ENCODE measurements at places on chromosomes 6 and 20. TPM values are rescaled to one million over a fixed set of nuclear protein-coding genes. Genes with fewer than 3 reads are reported as not detected.

SLC52A3 gene
- total RNA-seq: not detected

COL21A1 gene
- 0.39 TPM for total RNA-seq

SIRPB2 gene
- 0.15 TPM for total RNA-seq

AKAP12 gene
- total RNA-seq: 10.9 TPM

CNKSR3 gene
- 0.47 TPM for total RNA-seq

AVP gene
- total RNA-seq: not detected

EFCAB8 gene
- total RNA-seq: not detected

SPATS1 gene
- not detected for total RNA-seq

PNLDC1 gene
- total RNA-seq: not detected

KCNQ2 gene
- not detected for total RNA-seq

PKHD1 gene
- total RNA-seq: not detected

ELOVL2 gene
- total RNA-seq: not detected

UNC5CL gene
- total RNA-seq: 0.62 TPM

TSBP1 gene
- total RNA-seq: not detected

BANF2 gene
- total RNA-seq: not detected

SAMD10 gene
- total RNA-seq: 3.0 TPM

SSTR4 gene
- not detected for total RNA-seq

MUCL3 gene
- not detected for total RNA-seq

ADGRF5 gene
- total RNA-seq: not detected

CYB5R4 gene
- 15.5 TPM for total RNA-seq

ULBP3 gene
- 4.6 TPM for total RNA-seq

MATN4 gene
- total RNA-seq: not detected

SULF2 gene
- total RNA-seq: 90.8 TPM

ADAM33 gene
- 0.04 TPM for total RNA-seq

COL19A1 gene
- not detected for total RNA-seq

PROCR gene
- total RNA-seq: 162 TPM

SLC17A1 gene
- total RNA-seq: not detected

FAM217A gene
- not detected for total RNA-seq

GSTA3 gene
- not detected for total RNA-seq

CGA gene
- total RNA-seq: not detected

SLC22A7 gene
- total RNA-seq: not detected

SEMG1 gene
- not detected for total RNA-seq

CEP85L gene
- total RNA-seq: 6.1 TPM

FOXC1 gene
- 3.5 TPM for total RNA-seq

ADGB gene
- total RNA-seq: not detected

OR2H2 gene
- total RNA-seq: not detected

HLA-G gene
- total RNA-seq: 0.23 TPM

TSPO2 gene
- not detected for total RNA-seq

FAM83D gene
- total RNA-seq: 68.2 TPM
